ENCODE measurements at places on chromosomes 2 and 18.

GRCh38 chr2:132662732-132663131, 7.3 kb downstream of the LYPD1 start:
- no peak for DNase-seq

- DNase-seq: no peak
Observed at GRCh38 chr18:44135741-44136140, 544.9 kb upstream of the SETBP1 start.

DNA sequence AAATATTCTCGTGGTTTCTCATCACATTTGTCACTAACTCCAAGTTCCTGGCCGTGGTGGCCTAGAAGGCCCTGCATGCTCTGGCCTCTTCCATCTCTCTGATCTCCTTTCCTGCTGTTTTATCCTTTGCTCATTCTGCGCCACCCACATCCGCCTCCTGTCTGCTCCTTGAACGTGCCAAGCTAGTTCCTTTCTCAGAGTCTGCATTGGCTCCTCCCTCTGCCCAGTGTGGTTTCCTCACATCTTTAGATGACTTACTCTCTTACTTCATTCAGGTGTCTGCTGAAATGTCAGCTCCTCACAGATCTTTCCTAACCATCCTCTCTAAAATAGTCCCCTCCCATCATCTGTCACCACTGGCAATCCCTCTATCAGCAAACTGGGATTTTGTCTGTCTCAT, 158.6 kb upstream of the RBMS1 start:
- no peak for DNase-seq

DNA sequence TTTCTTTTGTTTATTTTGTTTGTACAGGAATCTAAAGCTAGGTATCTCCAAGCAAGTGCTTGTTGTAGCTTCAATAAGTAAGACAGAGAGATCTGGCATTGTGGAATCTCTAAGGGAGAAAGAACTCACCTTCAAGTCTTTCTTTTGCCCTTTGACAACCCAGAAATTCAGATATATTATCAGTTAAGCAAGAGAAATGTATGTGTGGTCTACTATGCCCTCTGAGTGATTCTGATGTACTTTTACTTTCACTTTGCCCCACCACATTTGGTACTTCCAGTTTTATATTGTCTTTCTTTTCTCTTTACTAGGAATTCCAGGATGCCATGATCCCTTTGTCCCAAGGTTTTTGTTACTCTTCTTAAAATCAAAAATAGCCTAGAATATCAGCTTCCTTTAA, 259.6 kb upstream of the PIK3C3 start:
- DNase-seq: no peak

DNA sequence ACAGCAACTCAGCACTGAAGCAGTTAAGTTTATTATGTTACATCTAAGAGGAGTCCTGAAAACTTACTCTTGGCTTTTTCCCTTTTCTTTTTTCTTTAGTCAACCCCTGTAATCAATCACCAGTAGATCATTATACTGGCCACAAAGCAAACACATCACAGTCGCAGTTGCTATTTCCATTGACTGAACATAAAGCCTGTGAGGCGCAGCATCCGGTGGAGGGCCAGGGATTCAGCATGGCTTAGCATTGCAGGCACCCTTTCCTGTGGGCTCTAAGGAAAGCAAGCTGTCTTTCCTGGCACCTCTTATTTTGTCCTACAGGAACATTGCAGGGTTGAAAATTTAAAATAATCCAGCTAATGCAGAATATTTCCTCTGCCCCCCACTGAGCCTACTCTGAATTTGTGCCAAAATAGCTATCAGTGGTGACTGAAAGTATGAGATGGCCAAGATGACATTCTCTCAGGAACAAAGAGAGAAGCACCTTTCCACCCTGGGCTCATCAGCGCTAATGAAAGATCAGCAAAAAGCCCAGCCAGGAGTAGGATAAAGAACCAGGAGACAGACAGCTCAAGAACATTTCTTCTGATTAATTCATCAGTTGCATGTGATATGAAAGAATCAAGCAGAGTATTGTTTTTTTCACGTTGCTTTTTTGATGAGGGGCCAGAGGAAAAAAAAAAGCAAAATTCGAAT, 85.3 kb upstream of the SULT1C3 start:
- no peak for DNase-seq

DNA sequence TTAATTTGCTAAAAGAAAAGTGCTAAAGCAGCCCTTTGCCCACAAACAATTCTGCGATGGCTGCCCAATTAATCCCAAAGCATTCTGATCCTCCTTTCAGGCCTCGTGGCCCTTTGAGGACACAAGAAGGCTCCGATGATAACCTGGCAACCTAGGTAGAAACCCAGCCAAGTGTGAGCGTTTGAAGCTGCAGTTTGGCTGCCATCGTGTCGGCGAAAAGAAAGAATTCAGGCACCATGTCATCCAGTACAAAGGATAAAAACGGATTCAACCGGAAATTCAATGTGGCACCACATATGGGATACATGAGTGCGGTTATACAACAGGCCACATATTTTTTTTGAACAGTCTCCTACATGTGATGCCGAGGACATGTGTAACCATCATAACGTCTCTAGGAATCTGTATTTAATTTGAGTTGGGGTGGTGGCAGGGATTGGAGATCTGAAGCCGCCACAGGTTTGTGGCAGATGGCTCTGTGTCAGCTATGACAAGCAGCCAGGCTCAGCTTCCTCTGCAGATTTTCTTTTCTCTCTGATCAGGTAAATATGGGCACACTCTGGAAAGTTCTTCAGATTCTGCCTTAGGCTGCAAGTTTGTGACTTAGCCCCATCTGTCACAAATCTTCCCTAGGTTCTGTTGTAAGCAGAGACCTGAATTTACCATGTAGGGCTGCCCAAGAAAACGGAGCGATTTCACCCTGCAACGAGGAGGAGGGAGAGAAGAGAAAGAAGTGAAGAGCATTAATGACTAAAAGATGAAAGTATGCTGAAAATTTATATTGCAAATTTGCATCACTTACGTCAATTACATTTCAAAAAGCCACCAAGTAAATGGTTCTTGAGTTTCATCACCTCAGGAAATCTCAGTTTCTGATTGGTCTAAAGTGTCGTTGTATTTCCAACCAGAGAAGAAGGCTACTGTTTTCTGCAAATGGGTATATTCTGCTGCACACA, 573.2 kb downstream of the ZEB2 start:
- DNase-seq: no peak

Data from endothelial cell (in vitro differentiated cells).